Upper lobe of right lung (tissue), 1 donor: ENCODE measurements at places on chromosomes 12 and 14.

DNA sequence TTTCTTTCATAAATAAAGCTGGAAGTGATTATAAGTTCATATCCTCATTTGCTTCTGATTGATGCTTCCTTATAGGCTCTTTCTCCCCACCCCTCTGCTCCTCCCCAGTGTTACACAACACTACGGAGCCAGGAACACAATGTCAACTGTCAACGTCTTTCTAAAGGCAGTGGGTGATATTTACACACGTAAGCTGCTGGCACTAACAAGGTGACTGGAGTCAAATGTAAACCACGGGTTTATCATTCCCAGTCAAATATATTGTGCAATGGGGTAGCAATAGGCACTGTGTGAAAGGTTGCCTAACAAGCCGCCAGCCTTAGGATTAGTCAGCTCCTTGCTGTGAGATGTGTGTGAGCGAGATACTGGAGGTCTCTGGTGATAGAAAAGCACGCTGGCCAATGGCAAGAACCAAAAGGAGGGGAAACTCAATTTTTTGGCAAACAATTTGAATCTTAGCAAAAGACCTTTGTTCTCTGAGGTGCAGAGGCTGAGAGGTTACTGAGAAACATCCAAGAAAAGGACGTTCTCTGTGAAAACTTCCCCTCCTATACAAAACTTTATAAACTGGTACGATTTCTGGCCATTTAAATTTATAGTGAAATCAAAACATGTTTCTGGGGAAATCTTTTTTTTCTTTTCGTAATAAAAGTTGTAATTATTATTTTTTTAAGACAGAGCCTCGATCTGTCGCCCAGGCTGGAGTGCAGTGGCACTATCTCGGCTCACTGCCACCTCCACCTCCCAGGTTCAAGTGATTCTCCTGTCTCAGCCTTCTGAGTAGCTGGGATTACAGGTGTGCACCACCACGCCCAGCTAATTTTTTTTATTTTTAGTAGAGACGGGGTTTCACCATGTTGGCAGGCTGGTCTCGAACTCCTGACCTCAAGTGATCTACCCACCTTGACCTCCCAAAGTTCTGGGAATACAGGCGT, 22.3 kb upstream of the HECTD1 start:
- peak; percentile 68 for DNase-seq

DNA sequence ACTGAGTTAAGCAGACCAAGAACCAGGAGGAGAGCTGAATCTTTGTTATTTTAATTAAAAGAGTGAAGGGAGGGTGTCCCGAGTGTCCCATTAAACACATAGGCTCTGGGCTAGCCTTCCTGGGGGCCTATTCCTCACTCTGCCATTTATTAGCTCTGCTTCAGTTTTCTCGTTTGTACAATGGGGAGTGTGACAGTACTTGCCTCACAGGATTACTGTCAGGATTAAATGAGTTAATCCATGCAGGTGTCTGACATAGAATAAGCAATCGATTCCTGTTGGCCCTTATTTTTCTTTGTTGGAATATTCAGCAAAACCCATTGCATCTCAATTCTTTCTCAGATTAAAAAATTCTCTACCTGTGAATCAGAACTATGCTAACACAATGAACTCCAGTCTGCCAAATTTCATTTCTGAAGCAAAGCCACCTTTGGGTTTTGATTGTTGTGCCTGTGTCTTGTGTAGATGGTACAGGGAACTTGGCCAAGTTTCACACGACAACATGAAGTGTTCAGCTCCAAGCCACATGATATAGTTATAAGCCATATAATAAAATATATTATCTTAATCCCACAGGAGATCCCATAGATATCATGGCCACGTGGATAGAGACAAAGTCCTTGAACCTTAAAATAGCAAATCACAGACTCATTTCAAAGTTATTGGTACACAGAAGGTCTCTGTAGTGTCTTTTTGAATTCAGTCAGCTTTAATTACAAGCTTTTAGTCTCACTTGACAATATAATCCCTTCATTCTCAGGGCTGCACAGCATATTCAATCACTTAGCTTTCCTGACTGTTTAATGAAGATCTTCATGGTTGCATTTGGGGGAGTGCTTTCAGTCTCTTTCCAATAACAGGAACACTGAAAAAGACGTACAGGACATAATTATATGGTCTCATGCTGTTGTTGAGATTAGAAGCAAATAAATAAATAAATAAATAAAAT, 34.4 kb upstream of the CRY1 start:
- no peak for DNase-seq

DNA sequence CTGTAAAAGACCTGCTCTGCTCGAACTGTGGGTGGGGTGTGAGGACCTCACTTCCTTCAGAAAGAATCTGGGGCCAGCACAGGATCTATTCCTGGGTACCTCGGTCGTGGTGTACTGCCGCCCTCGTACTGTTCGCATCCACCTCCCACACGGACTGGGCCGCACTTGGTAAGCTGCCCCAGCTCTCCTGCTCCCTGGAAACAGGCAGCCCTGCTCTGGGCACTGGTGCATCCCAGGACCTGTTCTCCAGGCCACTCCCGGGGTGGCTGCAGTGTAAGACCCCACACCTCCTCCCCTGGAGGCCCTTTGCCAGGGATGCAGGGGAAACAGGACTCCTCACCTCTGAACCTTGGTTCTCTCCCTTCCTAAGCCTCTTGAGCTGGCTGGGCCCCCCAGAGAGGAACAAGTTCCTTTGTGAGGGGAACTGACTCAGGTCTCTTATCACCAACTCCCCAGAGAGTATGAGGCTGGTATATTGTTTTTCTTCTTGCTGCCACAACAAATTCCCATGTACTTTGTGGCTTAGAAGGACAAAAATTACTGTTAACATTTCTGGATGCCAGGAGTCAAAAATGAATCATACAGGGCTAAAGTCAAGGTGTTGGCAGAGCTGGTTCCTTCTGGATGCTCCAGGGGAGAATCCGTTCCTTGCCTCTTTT, 276.5 kb downstream of the NUAK1 start:
- no peak for DNase-seq

- no peak for DNase-seq
Measured at GRCh38 chr12:71955970-71956369, 17.3 kb downstream of the TPH2 start.

DNA sequence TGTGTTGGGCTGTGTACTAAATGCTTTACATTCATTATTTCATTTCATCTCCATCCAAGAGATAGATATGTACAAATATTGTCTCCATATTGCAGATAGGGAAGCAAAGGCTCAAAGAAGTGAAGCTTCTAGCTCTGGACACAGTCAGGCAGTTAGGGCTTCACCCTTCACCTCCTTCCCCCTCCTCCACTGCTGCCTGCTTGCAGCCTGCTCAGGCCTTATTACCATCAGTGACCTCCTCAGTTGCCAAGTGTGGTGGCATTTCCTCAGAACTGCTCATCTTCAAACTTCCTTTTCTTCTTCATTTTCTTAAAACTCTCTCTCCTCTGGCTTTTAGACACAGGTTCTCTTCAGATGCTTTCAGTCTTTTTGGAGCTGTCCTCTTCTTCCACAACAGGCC, 4.7 kb upstream of the GPATCH2L start:
- DNase-seq: no peak

- no peak for DNase-seq
Measured at GRCh38 chr12:45257185-45257930, 41.5 kb downstream of the ANO6 start.

DNA sequence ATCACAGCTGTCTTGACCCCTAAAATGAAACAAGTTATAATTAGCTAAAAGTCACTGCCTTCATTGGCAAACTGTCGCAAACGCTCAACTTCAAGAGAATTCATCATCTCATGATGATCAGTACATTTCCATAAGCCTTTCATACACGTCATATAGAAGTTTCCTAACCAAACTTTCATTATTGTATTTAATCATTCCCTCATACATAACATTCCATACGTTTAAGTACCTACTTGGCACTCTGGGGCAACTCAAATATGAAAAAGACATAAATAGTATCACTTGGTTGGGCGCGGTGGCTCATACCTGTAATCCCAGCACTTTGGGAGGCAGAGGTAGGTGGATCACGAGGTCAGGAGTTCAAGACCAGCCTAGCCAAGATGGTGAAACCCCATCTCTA, 12.4 kb upstream of the PPP2R5E start:
- DNase-seq: no peak

- DNase-seq: no peak
Measured at GRCh38 chr12:76678992-76679391, 84.9 kb upstream of the ZDHHC17 start.

DNA sequence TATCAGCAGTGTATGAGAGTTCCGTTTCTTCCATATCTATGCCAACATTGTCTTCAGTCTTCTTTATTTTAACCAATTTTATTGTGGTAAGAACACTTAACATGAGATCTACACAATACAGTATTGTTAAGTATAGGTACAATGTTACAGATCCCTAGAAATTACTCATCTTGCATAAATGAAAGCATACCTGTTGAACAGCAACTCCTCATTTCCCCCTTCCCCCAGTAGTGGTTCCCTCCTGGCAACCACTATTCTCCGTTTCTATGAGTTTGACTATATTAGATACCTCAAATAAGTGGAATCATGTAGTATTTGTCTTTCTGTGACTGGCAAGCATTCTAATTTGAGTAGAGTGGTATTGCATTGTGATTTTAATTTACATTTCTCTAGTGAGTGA, 150.5 kb downstream of the CRADD start:
- DNase-seq: no peak

DNA sequence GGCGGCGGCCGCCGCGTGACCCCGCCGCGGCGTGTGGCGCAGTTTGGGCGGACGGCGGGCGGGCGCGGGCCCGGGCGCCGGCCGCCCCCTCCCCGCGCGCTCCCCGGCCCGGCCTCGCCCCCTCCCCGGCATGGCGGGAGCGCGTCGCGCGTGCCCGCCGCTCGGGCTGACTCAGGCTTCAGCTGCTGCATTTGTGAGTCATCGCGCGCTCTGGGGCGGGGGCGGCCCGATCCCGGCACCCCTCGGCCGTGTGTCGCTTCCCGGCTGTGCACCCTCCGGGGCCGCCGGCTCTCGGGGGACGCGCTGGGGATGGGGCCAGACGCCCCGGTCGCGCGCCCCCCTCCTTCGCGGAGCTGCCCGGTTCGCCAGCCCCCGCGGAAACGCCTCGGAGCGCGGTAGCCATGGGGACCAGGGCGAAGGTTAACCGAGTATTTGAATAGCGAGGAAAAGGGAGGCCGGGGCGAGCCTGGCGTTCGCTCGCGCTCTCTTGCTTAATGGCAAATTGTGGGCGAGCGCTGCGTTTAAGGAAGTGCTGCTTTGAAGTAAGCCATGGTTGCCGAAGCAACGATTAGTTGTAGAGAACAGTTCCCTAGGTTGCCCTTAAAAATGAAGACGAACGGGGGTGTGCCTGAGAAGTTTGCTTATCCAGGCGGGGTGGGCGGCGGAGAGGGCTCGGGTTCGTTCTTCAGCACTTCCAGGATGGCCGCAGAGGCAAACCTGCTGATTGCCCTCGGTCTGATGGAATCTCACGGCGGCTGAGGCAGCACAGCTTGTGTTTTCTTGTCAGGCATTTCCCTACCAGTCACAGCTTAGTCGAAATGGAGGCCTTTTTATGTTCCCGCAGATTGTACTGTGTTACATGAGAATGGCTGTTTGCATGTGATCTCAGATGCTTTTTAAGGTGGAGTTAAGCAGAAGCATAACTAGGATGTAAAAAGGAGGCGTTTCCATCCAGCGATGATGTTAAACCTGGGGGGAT, 896 bp downstream of the EIF5 start:
- DNase-seq: peak; percentile 91

DNA sequence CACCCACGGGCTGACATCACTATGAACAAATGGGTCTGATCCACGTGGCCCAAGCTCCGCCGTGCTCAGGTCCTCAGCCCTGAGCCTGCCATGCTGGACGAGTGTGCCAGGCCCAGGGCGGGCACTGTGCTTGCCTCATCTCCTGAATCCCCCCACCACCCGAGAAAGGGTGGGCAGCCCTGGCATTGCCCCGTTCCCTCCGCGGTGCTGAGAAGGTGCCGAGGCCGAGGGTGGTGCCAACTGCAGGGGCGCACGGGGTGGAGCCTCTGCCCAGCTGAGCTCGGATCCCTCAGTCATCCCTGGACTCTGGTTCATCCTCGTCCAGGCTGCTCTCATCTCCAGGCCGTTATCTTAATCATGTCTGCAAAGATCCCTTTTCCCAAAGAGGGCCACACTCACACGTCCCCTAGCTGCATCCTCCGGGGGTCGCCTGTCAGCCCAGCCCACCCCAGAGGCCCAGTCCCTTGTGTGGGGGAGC, 60.6 kb downstream of the NOC4L start:
- DNase-seq: no peak
